RWPE1 (cell line): ENCODE measurements at places on chromosomes 12 and 14.

DNA sequence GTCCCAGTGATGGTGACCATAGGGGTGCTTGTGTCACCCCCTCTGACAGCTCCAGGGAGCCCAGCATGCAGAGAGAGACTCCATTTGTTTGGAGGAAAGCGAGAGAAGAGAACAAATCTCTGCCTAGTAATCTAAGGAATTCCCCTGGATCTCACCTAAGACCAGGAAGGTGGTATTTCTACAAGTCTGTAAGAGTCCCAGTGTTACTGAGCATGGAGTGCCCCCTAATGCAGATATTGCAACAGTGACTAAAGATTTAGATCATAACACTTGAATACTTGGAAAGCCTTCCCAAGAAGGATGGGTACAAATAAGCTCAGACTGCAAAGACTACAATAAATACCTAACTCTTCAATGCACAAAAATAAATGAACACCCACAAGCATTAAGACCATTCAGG is 360.4 kb upstream of the GARIN6 start:
- DNase-seq = no peak

DNA sequence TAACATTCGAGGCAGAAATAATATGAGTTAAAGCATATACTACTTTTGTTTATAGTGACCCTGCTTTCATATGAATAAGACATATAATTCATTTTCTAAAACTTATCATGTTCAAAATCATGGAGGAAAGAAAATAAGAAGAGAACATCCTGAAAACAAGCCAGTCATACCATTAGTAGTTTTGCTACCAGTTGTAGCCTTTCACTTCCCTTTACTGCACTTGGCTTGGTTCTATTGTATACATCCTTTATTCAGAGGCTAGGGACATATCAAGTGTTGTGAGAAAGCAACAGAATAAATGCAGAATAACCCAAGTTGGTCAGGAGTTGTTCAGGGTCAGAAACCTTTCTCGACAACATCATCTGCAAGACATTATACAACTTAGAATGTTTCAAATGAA is 598.7 kb downstream of the SOX5 start:
- DNase-seq = no peak

- DNase-seq = no peak
Observed at GRCh38 chr12:109304485-109304884, 4.6 kb downstream of the FOXN4 start.

GRCh38 chr12:101981868-101982267 is 79.9 kb downstream of the WASHC3 start:
- DNase-seq = no peak

DNA sequence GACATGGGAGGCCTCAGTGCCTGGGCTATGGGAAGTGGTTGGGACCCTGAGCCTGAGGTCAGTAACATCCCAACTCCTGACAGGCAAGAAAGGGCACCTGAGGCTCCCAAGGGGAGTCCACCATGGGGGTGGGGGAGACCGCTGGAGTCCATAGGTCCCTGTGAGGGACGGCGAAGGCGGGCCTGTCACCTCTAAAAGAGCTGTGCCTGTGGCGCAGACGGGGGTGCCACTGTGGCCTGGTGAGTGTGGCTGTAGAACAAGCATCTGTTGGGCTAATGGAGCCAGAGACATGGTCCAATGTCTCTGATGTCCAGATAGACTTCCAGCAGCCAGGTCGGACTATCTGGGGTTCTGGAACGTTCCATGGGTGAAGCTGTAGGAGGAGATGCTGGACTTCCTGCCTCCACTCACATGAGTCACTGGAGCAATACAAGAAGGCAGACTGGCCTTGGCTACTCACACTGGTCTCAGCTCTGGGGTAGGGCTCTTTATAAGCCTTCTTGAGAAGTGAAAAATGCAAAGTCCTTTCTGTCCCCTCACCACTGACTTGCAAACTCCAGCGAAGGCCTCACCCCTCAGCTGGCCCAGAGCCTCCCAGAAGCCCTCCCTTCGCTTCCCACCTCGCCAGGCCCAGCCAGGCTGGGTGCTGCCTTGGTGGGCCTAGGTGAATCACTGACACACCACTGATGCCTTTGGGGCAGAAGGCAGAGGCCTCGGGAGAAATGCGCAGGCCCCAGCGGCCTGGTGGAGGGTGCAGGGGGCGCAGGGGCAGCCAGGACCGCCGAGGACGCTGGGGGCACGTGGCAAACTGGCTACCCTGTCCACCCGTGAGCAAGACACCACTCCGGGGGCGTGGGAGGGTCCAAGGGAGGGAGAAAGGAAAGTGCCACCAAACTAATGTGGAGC is 1.1 kb upstream of the TRAF3 start:
- DNase-seq = no peak

DNA sequence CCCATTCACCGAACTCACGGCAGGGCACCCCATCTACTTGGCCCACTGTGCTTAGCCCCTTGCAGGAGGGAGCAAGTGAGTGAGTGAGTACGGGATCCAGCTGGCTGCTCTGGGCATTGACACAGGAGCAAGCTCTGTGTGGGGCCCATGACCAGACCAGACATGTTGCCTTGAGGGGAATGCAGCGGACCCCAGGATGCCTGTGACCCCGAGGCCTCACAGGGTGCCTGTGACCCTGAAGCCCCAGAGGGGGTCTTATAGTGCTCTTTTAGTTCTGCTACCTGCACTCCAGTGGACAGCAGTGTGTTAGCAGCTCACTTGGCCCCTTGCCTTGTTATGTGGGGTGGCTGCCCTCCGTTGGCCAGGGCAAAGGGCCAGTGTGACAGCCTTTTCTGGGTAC is 255.8 kb downstream of the ETNK1 start:
- no peak for DNase-seq

DNA sequence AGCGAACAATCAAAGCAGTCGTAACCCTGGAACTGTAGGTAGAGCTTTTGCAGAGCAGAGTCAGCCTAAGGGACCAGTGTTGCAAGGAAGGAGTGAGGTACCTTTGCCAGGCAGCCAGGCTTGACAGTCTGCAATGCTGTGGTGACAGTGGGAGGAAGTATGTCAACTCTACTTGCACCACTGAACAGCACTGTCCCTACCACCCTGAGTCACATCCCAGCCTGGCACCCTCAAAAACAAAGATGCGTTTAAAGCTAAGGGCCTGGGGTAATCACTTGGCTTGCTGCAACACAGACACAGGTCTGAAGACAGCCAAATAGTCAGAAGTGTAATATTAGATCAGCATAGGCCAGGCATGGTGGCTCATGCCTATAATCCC is 141.9 kb downstream of the DPF3 start:
- DNase-seq = no peak

DNA sequence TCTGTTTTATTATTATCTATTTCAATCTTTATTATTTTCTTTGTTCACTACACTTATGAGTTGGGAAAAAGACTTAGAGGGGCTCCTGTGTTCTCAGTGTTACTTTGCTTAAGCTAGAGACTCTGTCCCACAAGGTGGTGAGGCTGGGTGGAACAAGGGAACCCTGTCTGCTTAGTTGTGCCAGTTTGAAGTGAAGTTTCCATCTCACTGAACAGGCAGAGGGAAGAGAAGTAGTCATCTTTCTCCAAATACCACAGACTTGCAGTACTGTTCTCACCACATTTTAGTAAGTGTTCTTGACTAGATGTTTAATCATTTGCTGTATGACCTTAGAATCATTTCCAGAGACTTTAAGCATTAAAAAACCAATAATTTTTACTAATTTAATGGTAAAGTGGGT is 195.7 kb upstream of the NEDD1 start:
- DNase-seq = no peak

GRCh38 chr14:51445001-51445390 is 204.9 kb downstream of the TMX1 start:
- DNase-seq = no peak

- DNase-seq = no peak
Observed at GRCh38 chr12:126897778-126898177, 1369.2 kb upstream of the TMEM132C start.

GRCh38 chr12:20245491-20245890 is 122.8 kb upstream of the PDE3A start:
- DNase-seq = no peak

DNA sequence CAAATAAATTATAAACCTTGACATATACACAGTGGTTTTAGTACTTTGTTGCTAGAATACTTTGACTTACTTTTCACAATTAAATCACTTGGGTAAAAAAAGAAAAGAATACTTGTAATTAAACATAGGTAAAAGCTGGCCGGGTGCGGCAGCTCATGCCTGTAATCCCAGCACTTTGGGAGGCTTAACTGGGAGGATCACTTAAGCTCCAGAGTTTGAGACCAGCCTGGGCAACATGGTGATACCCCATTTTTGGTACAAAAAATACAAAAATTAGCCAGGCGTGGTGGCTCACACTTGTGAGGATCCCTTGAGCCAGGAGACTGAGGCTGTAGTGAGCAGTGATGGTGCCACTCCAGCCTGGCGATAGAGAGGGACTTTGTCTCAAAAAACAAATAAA is 7.8 kb downstream of the STX2 start:
- DNase-seq = no peak

- DNase-seq = peak; percentile 49
Observed at GRCh38 chr12:106841510-106842302, 67.2 kb downstream of the RIC8B start.

DNA sequence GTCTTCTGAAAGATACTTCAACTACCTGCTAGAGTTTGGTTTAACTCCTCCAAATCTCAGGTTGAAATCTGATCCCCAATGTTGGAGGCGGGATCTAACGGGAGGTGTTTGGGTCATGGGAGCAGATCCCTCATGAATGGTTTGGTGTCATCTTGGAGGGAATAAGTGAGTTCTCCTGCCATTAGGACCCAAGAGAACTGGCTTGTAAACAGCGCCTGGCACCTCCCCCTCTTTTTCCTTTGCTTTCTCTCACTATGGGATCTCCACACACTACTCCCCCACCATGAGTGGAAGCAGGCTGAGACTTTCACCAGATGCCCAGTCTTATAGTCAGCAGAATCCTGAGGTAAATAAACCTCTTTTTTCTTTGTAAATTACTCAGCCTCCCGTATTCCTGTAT is 2.5 kb downstream of the CNIH1 start:
- no peak for DNase-seq

DNA sequence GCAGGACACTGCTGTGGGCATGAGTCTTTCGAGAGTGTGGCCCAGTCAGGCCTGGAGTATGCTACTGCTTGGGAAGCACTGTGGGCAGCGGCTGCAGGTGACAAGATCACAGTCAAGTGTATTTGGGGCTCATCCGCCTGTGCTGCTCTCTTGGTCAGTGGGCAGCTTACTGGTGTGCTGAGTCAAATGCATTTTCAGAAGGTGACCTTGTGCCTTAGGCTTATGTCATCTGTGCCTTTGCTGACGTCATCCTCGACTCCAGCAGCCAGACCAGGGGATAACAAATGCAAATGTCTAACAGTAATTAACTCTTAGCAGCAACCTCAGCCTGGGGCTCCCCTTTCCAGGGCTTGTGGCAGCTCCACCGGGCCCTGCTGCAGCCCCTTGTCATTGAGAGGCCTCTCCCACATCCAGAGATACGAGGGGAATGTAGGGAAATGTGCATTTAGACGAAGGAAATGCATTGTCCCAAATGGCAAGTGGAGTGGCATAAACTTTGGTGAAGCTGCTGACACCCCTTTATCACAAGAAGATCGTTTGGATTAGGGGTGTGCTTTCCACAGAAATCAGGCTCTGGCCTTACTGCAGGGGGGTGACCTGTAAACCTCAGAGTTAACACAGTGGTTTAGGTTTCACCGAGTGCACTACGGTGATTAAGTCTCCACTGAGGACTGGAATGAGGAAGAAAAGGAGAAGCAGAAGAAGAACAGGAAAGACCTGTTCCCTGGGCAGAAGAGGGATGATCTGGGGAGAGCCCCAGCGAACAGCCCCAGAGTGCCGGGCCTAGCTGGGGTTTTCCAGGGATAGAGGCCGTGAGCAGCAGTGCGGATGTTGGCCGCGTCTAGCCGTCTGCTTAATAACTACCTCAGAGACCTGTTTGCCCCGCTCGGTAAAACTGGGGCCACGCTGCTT is 39.7 kb downstream of the PSMA6 start:
- peak; percentile 84 for DNase-seq

DNA sequence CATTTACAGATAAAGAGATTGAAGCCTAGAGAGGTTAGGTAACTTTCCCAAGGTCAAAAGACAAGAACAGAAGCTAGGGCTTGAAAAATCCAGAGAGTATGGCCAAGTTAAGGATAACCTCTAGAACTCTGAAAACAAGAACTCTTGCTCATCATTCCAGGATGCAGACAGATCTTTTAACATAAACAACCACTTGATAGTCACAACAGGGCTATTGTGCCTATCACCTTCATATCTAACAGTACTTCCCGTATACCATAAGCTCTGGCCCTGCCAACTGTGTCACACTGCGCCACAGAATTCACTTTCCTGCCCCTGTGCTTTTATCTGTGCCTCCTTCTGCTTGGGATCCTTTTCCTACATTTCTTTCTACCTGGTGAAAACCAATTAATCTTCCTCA is 18.2 kb downstream of the ERP29 start:
- DNase-seq = no peak

GRCh38 chr12:5044420-5045295 is 979 bp downstream of the KCNA5 start:
- no peak for DNase-seq

GRCh38 chr14:59897757-59898383 is 22.1 kb upstream of the LRRC9 start:
- DNase-seq = peak; percentile 27

DNA sequence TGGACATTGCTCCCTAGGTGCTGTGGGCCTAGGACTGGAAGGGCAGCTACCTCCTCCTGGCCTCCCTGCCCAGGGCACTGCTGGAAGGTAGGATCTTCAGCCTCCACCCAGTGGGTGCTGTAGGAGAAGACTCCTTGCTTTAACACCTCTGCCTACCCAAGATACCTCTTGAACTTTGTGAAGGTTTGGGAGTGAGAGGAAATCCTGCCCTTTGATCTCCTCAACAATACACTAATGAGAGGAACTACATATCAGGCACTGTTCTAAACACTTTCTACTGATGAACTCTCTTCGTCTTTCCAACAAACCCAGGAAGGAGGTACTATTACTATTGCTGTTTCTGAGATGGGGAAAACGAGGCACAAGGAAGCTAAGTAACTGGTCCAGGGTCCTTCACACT is 66.9 kb downstream of the PLEKHG3 start:
- no peak for DNase-seq

DNA sequence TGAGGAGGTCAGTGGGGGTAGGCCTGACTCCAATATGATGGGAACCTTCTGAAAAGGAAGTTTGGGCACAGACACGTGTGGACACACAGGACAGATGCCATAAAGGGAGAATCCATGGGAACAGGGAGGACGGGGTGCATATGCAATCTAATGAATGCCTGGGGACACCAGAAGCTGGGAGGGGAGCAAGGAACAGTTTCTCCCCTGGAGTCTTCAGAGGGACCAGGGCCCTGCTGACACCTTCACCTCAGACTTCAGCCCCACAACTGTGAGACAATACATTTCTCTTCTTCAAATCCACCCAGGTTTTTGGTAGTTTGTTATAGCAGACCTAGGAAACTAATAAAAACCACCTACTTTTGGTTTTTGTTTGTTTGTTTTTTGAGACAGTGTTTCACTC is 35.2 kb upstream of the CLIP1 start:
- DNase-seq = no peak

- DNase-seq = no peak
Observed at GRCh38 chr14:105902131-105902898, 375.9 kb downstream of the TMEM121 start.

- DNase-seq = no peak
Observed at GRCh38 chr14:92789457-92790089, 4.5 kb upstream of the GOLGA5 start.
